ENCODE measurements at places on chromosomes 2 and 18. TPM values are rescaled to one million over a fixed set of nuclear protein-coding genes. Genes with fewer than 3 reads are reported as not detected.

Gene PMS1
- 56.3 TPM for total RNA-seq

Gene RBM44
- total RNA-seq, result 1.2 TPM

Gene RTP5
- not detected for total RNA-seq

GRCh38 chr2:3462493-3463104, 56.7 kb downstream of the ADI1 start:
- H3K4me3 ChIP-seq, result no peak overlapping the region
- DNase-seq, result no peak
- H3K27me3 ChIP-seq, result no peaks in the 10 kb centered on the region
- H3K4me1 ChIP-seq, result peaks cover 8% of the 10 kb centered on the region

GRCh38 chr2:217691920-217692666, 310.7 kb downstream of the TNS1 start:
- H3K4me3 ChIP-seq, result no peak overlapping the region
- H3K36me3 ChIP-seq, result no peaks in the 10 kb centered on the region
- H3K27ac ChIP-seq, result no peak overlapping the region
- H3K27me3 ChIP-seq, result peaks cover 20% of the 10 kb centered on the region

DNA sequence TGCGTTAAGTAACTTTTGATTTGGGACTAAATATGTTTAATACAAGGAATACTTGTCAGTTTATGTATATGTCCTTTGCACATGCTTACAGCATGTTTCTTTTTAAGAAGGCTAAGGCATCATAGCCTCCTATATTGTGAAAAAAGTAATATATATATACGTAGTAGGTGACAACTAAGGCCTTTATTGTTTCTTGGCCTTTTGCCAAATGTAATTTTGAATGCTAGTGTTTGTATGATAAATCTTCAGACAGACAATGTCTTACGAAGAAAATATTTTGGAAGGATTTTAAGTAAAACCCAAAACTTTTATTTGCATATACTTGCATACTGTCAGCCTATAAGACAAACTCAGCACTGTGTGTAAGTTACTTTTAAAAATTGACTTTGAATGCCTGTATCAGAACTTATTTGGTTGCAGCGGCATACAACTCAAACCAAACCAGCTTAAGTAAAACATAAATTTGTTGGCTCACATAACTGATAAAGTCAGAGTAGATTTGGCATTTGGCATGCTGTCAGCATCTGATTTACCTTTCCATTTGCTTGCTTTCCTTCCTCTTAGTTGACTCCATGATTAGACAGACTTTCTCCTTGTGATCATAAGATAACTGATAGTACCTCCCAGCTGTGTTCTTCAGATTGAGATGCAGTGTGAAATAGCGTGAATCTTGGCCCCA, 24.4 kb downstream of the UBE2E3 start:
- no peak for DNase-seq
- H3K27me3 ChIP-seq, result no peaks in the 10 kb centered on the region
- peaks cover 5% of the 10 kb centered on the region for H3K36me3 ChIP-seq
- no peak overlapping the region for H3K4me3 ChIP-seq
- no peaks in the 10 kb centered on the region for H3K4me1 ChIP-seq

- DNase-seq, result no peak
- H3K4me3 ChIP-seq, result no peak overlapping the region
These were observed 228.3 kb upstream of the SETBP1 start for GRCh38 chr18:44452346-44452745.

- H3K4me3 ChIP-seq, result no peak overlapping the region
- H3K27me3 ChIP-seq, result peaks cover 7% of the 10 kb centered on the region
- H3K4me1 ChIP-seq, result no peaks in the 10 kb centered on the region
- no peak for DNase-seq
- H3K36me3 ChIP-seq, result no peaks in the 10 kb centered on the region
These were observed 3.4 kb downstream of the PLB1 start for GRCh38 chr2:28499282-28499681.

- no peaks in the 10 kb centered on the region for H3K4me1 ChIP-seq
- no peak overlapping the region for H3K4me3 ChIP-seq
- H3K27ac ChIP-seq, result no peak overlapping the region
- no peak for DNase-seq
These were observed 221.1 kb downstream of the GALR1 start for GRCh38 chr18:77470569-77471413.

DNA sequence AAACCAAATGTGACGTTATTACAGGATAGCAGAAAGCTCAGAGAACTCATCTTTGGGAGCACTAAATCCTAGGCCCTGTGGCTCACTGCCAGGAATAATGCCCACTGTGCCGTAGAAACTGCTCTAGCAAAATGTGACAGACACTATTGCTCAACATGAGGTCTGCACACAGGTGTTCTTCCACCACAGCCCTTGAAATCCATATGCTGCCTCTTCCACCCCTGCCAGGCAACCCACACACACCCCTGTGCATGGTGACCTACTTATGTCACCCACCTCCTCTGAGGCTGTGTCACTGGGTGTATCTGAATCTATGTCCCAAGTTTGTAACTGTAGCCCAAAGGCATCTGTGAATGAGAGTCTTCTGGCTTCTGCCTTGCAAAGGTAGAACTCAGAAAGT, 66.1 kb upstream of the MBOAT2 start:
- H3K36me3 ChIP-seq, result no peaks in the 10 kb centered on the region
- no peak overlapping the region for H3K4me3 ChIP-seq
- DNase-seq, result no peak
- H3K27me3 ChIP-seq, result no peaks in the 10 kb centered on the region

GRCh38 chr2:23824777-23825212, 102.1 kb downstream of the ATAD2B start:
- H3K27me3 ChIP-seq, result no peaks in the 10 kb centered on the region
- peaks cover 19% of the 10 kb centered on the region for H3K36me3 ChIP-seq
- no peaks in the 10 kb centered on the region for H3K4me1 ChIP-seq

DNA sequence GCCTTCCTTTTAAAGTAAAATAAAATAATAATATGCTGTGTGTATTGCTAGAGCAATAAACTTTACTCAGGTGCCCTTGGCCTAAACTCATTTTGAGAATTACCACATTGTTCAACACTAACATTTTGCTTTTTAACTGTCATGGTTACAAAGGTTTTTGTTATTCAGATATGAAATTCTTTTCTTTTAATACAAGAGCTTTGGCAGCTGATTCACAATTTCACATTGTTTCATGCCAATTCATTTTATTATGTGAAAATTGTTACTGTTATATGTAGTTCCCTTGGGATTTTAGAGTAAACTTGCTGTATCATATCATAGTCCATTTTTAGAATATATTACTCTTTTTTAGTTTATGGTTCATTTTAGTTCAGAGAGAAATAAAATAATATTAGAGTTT, 65.8 kb upstream of the ZNF804A start:
- H3K27ac ChIP-seq, result no peak overlapping the region
- no peak for DNase-seq
- H3K4me1 ChIP-seq, result no peaks in the 10 kb centered on the region
